G401 (cell line): ENCODE measurements at places on chromosomes 5 and 9. TPM values are rescaled to one million over a fixed set of nuclear protein-coding genes. Genes with fewer than 3 reads are reported as not detected.

EGFL7 gene
- total RNA-seq: 140 and 142 TPM in 2 replicates

SHLD3 gene
- 3.4 and 5.9 TPM in 2 replicates for total RNA-seq

TTC33 gene
- total RNA-seq: 13.5 and 18.5 TPM in 2 replicates

RGS7BP gene
- total RNA-seq: not detected in 2 replicates

PPP3R2 gene
- total RNA-seq: not detected in 2 replicates

LCN15 gene
- total RNA-seq: not detected in 2 replicates

PGM5 gene
- total RNA-seq: 0.68 and 1.5 TPM in 2 replicates

COL15A1 gene
- not detected in 2 replicates for total RNA-seq

SLC23A1 gene
- not detected in 2 replicates for total RNA-seq

ADAMTSL1 gene
- total RNA-seq: not detected in 2 replicates

SCGB3A2 gene
- not detected in 2 replicates for total RNA-seq

FOXD4L5 gene
- not detected in 2 replicates for total RNA-seq

ELOVL7 gene
- 34.8 and 37.3 TPM in 2 replicates for total RNA-seq

FOXD4 gene
- not detected in 2 replicates for total RNA-seq

ZNF79 gene
- total RNA-seq: 4.8 and 8.8 TPM in 2 replicates

PLPP1 gene
- 7.6 and 13.3 TPM in 2 replicates for total RNA-seq

CD274 gene
- total RNA-seq: not detected in 2 replicates

MAMDC2 gene
- total RNA-seq: 0.81 and 1.2 TPM in 2 replicates

GRM6 gene
- not detected in 2 replicates for total RNA-seq

IFNB1 gene
- total RNA-seq: not detected in 2 replicates

HAVCR2 gene
- not detected in 2 replicates for total RNA-seq

C1QTNF3 gene
- 0.07 TPM in 1 of 2 replicates, not detected in the other for total RNA-seq

ERCC8 gene
- 19.5 and 25.2 TPM in 2 replicates for total RNA-seq

LYSMD3 gene
- total RNA-seq: 3.8 and 6.2 TPM in 2 replicates

PCDHGA12 gene
- total RNA-seq: not detected in 2 replicates

ATP10B gene
- not detected in 2 replicates for total RNA-seq

EIF4E1B gene
- total RNA-seq: not detected in 2 replicates

DBH gene
- not detected in 2 replicates for total RNA-seq

GPX3 gene
- 8.4 and 15.5 TPM in 2 replicates for total RNA-seq

CLTB gene
- 163 and 179 TPM in 2 replicates for total RNA-seq

PCDHGB4 gene
- total RNA-seq: not detected in 2 replicates

KCNV2 gene
- total RNA-seq: not detected in 2 replicates

BICD2 gene
- total RNA-seq: 25.0 and 30.3 TPM in 2 replicates

SETD9 gene
- total RNA-seq: 16.0 and 43.8 TPM in 2 replicates

TMC1 gene
- total RNA-seq: not detected in 2 replicates

PCDHA1 gene
- 0.03 TPM in 1 of 2 replicates, not detected in the other for total RNA-seq

SMIM33 gene
- not detected in 2 replicates for total RNA-seq

ACO1 gene
- total RNA-seq: 43.1 and 56.8 TPM in 2 replicates

CDH12 gene
- not detected in 2 replicates for total RNA-seq

DCTN4 gene
- 31.0 and 47.0 TPM in 2 replicates for total RNA-seq

S1PR3 gene
- total RNA-seq: not detected in 2 replicates

HTR4 gene
- total RNA-seq: not detected in 2 replicates

NFIL3 gene
- total RNA-seq: 0.10 and 0.92 TPM in 2 replicates

PNPLA7 gene
- total RNA-seq: not detected in 2 replicates

GADD45G gene
- total RNA-seq: not detected in 2 replicates

STK32A gene
- total RNA-seq: not detected in 2 replicates

TDRD7 gene
- total RNA-seq: 0.20 and 0.43 TPM in 2 replicates
